ENCODE measurements at places on chromosomes 3 and 15.

GRCh38 chr3:58027704-58028317, 19.6 kb downstream of the FLNB start:
- H3K27ac ChIP-seq, result peak overlapping the region; percentile 3
- no peak for DNase-seq
- peaks cover 5% of the 10 kb centered on the region for H3K36me3 ChIP-seq

DNA sequence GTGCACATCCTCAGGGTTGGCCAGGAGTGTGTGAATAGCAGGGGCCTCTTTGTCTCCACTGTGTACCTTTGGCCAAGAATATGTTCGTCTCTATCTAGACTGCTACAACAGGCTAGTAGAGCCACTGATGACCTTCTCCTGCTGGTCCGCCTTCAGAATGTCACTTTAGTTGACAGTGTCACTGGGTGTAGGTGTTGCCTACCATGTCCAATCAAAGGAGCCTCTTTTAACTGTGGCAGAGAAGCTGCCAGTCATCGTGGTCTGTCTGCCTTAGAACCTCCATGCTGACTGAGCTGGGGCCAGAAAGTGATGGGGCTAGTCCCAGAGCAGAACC, 40.1 kb downstream of the OXSR1 start:
- peaks cover 25% of the 10 kb centered on the region for H3K36me3 ChIP-seq
- H3K27me3 ChIP-seq, result no peaks in the 10 kb centered on the region
- DNase-seq, result peak; percentile 16
- H3K4me1 ChIP-seq, result peaks cover 73% of the 10 kb centered on the region
- H3K4me3 ChIP-seq, result peak overlapping the region; percentile 38

- no peaks in the 10 kb centered on the region for H3K36me3 ChIP-seq
- no peak overlapping the region for H3K4me3 ChIP-seq
- no peaks in the 10 kb centered on the region for H3K27me3 ChIP-seq
- no peak overlapping the region for H3K27ac ChIP-seq
- DNase-seq, result no peak
These were observed 70.1 kb downstream of the ST8SIA2 start for GRCh38 chr15:92463826-92464225.

DNA sequence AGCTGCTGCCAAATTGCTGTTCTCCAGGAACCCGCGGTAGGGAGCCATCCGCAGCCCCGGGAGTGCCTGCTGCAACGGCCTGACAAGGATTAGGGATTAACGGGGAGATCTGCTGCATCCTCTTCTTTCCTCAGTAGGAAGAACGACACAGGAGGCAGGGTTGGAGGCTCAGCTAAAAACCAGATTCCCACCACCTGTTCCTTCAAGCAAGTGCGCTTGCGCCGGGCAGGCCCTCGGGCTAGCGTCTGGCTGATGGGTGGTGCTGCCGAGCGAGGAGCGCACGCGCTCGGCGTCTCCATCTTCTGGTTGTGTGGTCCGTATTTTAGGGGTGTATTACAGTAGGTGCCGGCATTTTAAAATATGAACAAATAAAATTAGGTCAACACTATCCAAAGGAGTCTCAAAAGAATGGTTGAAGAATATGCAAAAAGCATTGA, 25.4 kb upstream of the SLC25A26 start:
- H3K27ac ChIP-seq, result no peak overlapping the region
- no peak for DNase-seq
- H3K27me3 ChIP-seq, result peaks cover 8% of the 10 kb centered on the region
- H3K4me1 ChIP-seq, result no peaks in the 10 kb centered on the region
- H3K4me3 ChIP-seq, result no peak overlapping the region
- no peaks in the 10 kb centered on the region for H3K36me3 ChIP-seq

GRCh38 chr15:39455471-39455991, 125.3 kb upstream of the THBS1 start:
- H3K27ac ChIP-seq, result no peak overlapping the region
- no peak overlapping the region for H3K4me3 ChIP-seq
- DNase-seq, result no peak

- H3K27me3 ChIP-seq, result peaks cover 38% of the 10 kb centered on the region
- no peaks in the 10 kb centered on the region for H3K4me1 ChIP-seq
- H3K27ac ChIP-seq, result no peak overlapping the region
- H3K4me3 ChIP-seq, result no peak overlapping the region
- H3K36me3 ChIP-seq, result peaks cover 4% of the 10 kb centered on the region
These were observed 21.9 kb upstream of the NR1I2 start for GRCh38 chr3:119759962-119760361.

DNA sequence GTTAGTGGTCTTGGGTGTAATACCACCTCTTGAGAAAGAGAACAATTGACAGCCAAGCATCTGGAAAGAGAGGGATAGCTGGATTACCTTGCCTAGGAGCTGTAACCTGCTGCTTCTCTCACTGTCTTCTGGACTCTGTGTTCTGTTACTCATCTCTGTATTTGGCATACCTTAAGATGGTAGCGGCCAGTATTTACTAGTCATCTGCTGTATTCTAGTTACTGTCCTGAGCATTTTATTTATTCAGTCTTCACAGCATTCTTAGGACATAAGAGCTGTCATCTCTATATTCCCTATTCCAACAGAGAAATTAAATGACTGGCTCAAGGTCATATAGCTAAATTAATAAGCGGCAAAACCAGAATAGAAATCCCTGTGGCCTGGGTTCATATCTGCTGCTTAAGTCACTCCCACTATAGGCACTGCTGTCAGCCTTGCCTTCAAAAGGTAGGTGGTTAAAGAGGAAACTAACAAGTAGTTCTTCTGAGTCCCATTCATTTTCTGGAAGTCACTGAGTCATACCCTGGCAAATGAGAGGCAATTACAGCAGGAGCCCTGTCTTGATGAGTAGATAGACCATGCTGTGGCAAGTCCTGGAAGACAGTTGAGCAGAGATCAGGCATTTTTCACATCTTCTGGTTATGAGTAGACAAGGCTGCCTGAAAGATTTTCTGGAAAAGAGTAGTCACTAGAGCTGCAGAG, 68.2 kb downstream of the RAB7A start:
- H3K27ac ChIP-seq, result peak overlapping the region; percentile 92
- DNase-seq, result peak; percentile 31
- peaks cover 30% of the 10 kb centered on the region for H3K36me3 ChIP-seq
- peaks cover 75% of the 10 kb centered on the region for H3K4me1 ChIP-seq

GRCh38 chr15:93296759-93297500, 207.9 kb upstream of the RGMA start:
- no peaks in the 10 kb centered on the region for H3K36me3 ChIP-seq
- no peaks in the 10 kb centered on the region for H3K4me1 ChIP-seq
- H3K4me3 ChIP-seq, result no peak overlapping the region
- H3K27ac ChIP-seq, result no peak overlapping the region
- no peak for DNase-seq

Data from activated T-helper 1 cell treated with anti-CD3 and anti-CD28 coated beads, Interleukin-12 subunit alpha, Interleukin-12 subunit beta, Interleukin-2, Interleukin-4 antibody, amounts not matched to agents 30 ng/mL and 10 ng/mL and 1 ng/mL, durations not matched to agents 14 hours and 24 hours and 36 hours (primary cell).